Memory B cell (primary cell): ENCODE measurements at places on chromosomes 5 and 9.

- H3K27me3 ChIP-seq: peaks cover 10% of the 10 kb centered on the region
- H3K27ac ChIP-seq: no peak overlapping the region
- H3K4me3 ChIP-seq: no peak overlapping the region
- no peak for DNase-seq
- no peaks in the 10 kb centered on the region for H3K36me3 ChIP-seq
Observed at GRCh38 chr5:10157085-10157669, 92.5 kb downstream of the ATPSCKMT start.

DNA sequence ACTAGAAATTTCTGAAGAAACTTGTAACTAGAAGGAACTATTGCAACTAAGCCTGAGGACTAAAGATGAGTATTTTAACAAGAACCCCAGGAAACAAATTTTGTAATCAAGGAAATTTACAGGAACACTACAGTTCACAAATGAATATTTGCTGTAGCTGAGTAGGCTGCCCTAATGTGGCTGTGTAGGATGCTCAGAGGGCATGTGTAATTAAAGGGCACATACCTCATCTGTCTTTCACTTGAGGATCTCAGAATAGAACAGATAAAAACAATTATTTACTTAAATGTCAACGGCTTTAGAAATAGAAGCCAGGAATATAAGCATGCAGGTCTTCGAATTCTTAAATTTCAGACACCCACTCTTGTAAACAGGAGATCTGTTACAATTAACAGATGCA, 119.8 kb downstream of the MED27 start:
- H3K27ac ChIP-seq: no peak overlapping the region
- peaks cover 3% of the 10 kb centered on the region for H3K4me1 ChIP-seq
- H3K36me3 ChIP-seq: peaks cover 30% of the 10 kb centered on the region
- no peaks in the 10 kb centered on the region for H3K27me3 ChIP-seq
- no peak for DNase-seq
- no peak overlapping the region for H3K4me3 ChIP-seq

DNA sequence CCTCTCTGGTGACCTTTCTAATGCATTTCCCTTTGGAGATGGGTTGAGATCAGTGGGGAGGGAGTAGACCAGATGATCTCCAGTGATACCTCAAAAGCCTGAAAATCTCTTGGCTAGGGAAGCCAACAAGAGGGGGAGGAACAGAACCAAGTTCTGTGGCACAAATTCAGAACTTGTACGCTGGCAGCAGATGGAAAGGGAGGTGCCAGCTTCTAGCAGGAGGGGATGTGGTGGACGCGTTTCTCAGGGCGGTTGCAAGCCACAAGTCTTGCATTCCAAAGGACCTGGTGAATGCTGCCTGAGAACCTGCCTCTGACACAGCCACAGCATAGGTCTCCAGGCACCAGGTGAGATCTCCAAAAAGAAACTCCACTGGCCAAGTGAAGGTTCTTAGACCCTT, 13.4 kb downstream of the SLIT3 start:
- no peaks in the 10 kb centered on the region for H3K36me3 ChIP-seq
- peaks cover 11% of the 10 kb centered on the region for H3K27me3 ChIP-seq
- H3K27ac ChIP-seq: no peak overlapping the region
- no peak for DNase-seq
- H3K4me1 ChIP-seq: no peaks in the 10 kb centered on the region
- no peak overlapping the region for H3K4me3 ChIP-seq

- no peaks in the 10 kb centered on the region for H3K36me3 ChIP-seq
- peaks cover 51% of the 10 kb centered on the region for H3K4me1 ChIP-seq
- peak overlapping the region; percentile 73 for H3K4me3 ChIP-seq
- no peaks in the 10 kb centered on the region for H3K27me3 ChIP-seq
Observed at GRCh38 chr5:14174230-14174636, 31.1 kb downstream of the TRIO start.

- peaks cover 3% of the 10 kb centered on the region for H3K36me3 ChIP-seq
- H3K4me1 ChIP-seq: no peaks in the 10 kb centered on the region
- no peak overlapping the region for H3K27ac ChIP-seq
Observed at GRCh38 chr9:136159851-136160250, 41.2 kb upstream of the TMEM250 start.

DNA sequence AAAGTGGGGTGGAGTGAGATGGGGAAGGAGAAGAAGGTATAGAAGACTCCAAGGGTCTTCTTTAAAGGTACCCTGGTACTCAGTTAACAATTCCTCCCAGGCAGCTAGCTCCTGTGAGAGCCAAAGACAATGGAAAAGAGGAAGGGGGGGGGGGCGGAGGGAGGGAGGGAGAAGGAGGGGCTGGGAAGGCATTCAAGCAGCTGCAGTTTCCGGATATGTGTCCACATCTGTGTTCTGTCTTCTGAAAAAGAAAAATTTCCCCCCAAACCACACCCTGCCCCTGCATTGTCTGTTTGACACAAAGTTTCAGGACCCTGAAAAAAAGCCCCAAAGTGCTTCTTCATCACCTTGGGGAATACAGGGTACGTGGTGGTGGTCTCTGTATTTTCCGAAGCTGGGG, 11.1 kb downstream of the SPRY4 start:
- peaks cover 3% of the 10 kb centered on the region for H3K4me1 ChIP-seq
- no peaks in the 10 kb centered on the region for H3K36me3 ChIP-seq
- H3K4me3 ChIP-seq: no peak overlapping the region

- peak; percentile 45 for DNase-seq
- no peak overlapping the region for H3K4me3 ChIP-seq
- H3K36me3 ChIP-seq: no peaks in the 10 kb centered on the region
- H3K4me1 ChIP-seq: no peaks in the 10 kb centered on the region
- H3K27me3 ChIP-seq: no peaks in the 10 kb centered on the region
Observed at GRCh38 chr5:123671042-123671441, 159.1 kb downstream of the CSNK1G3 start.

GRCh38 chr9:133775951-133776905, 38.1 kb upstream of the SARDH start:
- no peaks in the 10 kb centered on the region for H3K4me1 ChIP-seq
- DNase-seq: no peak
- H3K27ac ChIP-seq: no peak overlapping the region

DNA sequence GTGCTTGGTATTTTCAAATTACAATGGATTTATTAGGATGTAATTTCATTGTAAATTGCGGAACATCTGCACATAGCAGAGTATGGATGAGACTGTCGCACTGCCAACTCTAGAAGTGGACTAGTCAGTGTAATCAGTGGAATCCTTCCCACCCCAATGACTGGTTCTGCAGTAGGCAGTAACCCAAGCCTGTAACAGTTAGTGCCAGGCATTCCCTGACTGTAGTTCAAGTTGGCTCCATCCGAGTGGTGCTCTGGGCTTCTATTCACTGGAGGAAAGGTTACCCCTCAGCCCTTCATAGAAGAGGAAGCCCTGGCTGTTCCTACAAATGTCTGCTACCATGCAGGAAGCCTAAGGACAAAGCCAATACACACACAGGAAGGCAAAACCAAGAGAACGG, 23.2 kb downstream of the AK3 start:
- H3K36me3 ChIP-seq: peaks cover 23% of the 10 kb centered on the region
- H3K4me1 ChIP-seq: peaks cover 5% of the 10 kb centered on the region
- no peak for DNase-seq

DNA sequence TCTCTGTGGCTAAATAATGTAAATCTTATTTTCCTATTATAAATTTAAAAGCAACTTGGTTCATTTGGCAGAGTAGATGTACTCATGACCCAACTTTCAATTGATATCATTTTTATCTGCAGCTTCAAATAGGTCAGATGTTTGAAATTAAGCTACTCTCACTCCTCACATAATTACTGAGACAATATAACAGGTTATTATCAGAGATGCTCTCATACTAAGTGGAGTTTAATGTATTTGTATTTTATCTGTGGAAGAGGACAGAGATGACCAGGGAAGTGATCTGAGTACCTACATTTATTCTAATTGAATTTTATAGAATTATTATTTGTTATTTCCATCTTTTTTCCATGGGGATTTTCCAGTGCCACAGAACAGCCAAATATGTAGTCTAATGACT, 177.4 kb upstream of the PRLR start:
- H3K27me3 ChIP-seq: no peaks in the 10 kb centered on the region
- H3K27ac ChIP-seq: no peak overlapping the region
- DNase-seq: no peak
- H3K36me3 ChIP-seq: no peaks in the 10 kb centered on the region
- no peak overlapping the region for H3K4me3 ChIP-seq

- H3K27ac ChIP-seq: no peak overlapping the region
- H3K4me1 ChIP-seq: no peaks in the 10 kb centered on the region
- DNase-seq: no peak
- H3K27me3 ChIP-seq: no peaks in the 10 kb centered on the region
Observed at GRCh38 chr9:20351715-20352114, 270.6 kb downstream of the MLLT3 start.

- H3K27me3 ChIP-seq: no peaks in the 10 kb centered on the region
- DNase-seq: no peak
- H3K27ac ChIP-seq: no peak overlapping the region
- H3K36me3 ChIP-seq: no peaks in the 10 kb centered on the region
Observed at GRCh38 chr5:94281236-94281801, 337.1 kb downstream of the KIAA0825 start.

DNA sequence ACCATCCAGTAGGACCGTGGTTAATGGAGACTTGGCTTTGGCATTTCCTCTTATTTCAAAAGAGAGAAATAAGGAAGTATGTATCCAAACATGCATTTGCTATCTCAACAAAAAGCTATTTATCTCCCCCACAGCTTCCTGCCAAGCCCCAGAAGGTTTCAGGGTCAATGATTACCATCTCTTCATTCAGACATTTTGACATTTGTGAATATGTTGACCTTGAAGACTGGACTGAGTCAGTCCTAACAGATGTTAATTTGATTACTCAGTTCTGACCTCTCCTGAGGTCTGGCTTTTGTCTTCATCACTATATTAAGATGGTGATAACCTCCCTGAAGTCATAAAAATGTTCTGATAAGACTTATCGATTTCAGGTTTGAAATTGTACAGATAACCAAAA, 479.4 kb downstream of the AGTPBP1 start:
- H3K36me3 ChIP-seq: no peaks in the 10 kb centered on the region
- no peaks in the 10 kb centered on the region for H3K4me1 ChIP-seq
- H3K27me3 ChIP-seq: peaks cover 8% of the 10 kb centered on the region
